ENCODE measurements at places on chromosomes 7 and 10.
A peak's percentile ranks its signal among the peaks of the same experiment; 100 is the strongest.

DNA sequence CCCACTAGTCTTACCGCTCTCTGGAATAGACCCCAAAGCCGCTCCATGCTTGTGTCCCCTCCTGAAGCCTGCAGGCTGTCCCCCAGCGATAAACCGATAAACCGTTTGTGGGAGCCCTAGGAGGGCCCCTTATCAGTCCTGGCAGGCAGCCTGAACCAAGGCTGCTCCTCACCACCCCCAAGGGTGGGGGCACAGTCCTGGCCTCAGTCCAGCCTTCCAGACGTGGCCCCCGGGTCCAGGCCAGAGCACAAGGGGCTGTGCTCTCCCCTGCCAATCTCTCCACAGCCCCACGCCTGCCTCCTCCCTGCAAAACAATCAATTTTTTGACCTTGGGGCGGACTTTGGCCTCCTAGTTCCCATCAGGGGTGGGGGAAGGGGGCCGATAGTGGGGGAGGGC lies at the start of gene TFR2:
TFR2 (minus strand) TSS at position 90 of the 397 bp plus-strand sequence; CDS start at position 47, 43 bp downstream.
- DNase-seq: no peak

DNA sequence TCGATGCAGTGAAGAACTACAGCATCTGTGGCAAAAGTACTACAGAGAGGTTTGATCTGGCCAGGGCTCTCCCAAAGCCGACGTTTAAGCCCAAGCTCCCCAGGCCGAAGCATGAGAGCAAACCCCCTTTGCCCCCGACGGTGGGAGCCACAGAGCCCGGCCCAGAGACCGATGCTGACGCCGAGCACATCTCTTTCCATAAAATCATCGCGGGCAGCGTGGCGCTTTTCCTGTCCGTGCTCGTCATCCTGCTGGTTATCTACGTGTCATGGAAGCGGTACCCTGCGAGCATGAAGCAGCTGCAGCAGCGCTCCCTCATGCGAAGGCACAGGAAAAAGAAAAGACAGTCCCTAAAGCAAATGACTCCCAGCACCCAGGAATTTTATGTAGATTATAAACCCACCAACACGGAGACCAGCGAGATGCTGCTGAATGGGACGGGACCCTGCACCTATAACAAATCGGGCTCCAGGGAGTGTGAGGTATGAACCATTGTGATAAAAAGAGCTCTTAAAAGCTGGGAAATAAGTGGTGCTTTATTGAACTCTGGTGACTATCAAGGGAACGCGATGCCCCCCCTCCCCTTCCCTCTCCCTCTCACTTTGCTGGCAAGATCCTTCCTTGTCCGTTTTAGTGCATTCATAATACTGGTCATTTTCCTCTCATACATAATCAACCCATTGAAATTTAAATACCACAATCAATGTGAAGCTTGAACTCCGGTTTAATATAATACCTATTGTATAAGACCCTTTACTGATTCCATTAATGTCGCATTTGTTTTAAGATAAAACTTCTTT lies 2.3 kb downstream of the LRRTM3 start:
- DNase-seq: peak; percentile 32

DNA sequence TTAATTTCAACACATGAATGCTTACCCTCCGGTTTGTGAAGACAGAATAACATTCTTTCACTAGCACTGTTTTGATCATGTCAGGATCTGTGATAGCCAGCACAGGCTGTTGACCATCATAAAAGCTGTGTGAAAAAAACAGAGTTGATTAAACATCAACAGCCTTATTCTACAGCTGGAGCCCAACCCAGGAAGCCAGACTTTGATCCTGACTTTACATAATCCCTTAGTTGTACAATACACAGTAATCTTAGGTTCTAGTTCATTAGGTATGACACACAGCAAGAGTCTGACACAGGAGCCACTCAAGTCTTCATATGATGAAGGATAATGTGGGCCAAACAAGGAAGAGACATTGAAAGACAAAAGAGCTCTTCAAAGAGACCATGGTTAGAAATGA lies 11.4 kb downstream of the CYP3A4 start:
- no peak for DNase-seq

- no peak for DNase-seq
These were observed 6.3 kb downstream of the CALN1 start for GRCh38 chr7:72405871-72406270.

DNA sequence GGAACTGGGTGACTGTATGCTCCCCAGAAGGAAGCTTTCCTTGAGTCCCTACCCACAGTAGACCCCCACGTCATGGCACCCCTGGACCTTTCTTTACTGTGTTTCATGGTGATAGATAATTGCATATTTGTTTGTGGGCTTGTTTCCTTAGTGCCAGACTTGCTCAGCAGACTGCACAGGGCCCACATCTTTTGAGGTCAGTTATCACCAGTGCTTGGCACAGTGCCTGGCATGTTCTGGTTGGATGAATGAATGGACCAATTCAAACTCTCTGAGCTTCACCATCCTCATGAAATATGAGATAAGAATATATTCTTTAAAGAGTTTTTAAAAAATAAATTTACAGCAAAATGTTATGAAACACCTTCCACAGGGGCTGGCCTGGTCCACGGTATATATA lies 78.4 kb upstream of the EMX2 start:
- no peak for DNase-seq

GRCh38 chr10:26468291-26468690 lies 30.1 kb downstream of the APBB1IP start:
- no peak for DNase-seq

All from upper lobe of left lung (tissue), 6 donors.